ENCODE measurements at places on chromosomes 4 and X.

DNA sequence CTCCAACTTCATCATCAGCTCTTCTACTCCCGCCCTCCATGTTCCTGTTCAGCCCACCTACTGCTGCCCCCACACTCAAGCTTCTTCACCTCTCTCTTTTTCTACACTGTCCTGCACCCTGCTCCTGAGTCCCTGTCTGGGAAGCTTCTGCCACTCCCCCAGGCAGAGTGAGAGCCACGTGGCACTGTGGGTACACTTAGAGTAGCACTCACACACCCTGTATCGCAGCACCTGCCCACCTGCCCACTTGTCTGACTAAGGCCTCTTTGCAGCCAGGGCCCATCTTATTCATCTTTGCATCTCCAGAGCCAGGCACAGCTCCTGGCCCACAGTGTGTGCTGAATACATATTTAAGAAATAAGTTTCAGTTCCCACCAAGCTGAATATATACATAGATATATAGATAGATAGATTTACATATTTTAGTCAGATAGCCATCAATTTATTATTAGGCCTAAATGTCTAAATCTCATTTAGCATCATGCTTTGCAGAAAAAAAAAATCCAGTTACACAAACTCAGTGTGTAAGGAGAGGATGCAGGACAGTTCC, 24.9 kb downstream of the CCDC149 start:
- no peak for DNase-seq

- no peak for DNase-seq
These were observed 53.6 kb downstream of the MBNL3 start for GRCh38 chrX:132435222-132435621.

DNA sequence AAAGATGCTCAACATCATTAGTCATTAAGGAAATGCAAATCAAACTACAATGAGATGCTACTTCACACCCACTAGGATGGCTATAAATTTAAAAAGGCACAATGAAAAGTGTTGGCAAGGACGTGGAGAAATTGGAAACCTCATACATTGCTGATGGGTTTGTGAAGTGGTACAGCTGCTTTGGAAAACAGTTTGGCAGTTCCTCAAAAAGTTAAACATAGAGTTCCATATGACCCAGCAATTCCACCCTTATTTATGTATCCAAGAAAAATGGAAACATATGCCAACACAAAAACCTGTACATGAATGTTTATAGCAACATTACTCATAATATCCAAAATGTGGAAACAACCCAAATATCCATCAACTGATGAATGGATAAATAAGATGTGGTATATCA, 101.3 kb upstream of the MAGEB10 start:
- no peak for DNase-seq

GRCh38 chr4:117429506-117429905, 344.1 kb upstream of the TRAM1L1 start:
- DNase-seq: no peak

DNA sequence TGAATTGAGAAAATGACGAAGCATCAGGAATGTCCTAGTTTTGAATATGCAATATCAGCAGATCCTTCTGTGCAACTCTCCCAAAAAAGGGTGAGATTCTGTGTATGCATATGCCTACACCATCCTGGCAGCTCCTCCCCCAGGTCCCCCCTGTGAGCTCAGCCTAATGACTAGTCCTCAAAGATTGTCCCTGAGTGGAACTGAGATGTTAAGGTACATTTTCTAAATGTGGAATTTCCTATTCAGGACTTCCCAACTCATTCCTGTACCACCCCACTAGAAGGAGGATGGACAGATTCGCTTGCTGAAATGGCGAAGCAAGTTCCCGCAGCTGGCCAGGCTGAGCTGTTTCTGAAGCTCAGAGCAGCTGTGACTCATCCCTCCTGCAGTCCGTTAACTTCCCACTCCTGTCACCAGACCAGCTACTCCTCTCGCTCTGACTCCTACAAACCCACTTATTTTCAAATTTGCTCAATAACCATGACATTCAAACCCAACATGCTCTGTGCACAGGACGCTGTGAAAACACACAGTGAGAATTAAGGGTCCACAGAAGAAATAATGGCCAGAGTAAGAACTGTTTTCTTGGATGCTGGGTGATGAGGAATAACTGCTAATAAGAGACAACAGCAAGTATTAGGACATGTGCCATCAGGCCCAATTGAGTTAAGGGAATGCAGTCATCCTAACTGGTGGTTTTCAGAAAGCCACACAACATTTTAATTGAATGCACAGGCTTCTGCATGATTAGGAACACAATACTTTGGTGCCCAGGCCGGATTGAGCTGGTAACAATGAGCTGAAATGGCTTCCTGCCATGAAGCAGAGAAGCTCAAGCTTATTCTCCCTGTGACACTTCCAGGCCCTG, 40.0 kb upstream of the IRF2 start:
- no peak for DNase-seq

DNA sequence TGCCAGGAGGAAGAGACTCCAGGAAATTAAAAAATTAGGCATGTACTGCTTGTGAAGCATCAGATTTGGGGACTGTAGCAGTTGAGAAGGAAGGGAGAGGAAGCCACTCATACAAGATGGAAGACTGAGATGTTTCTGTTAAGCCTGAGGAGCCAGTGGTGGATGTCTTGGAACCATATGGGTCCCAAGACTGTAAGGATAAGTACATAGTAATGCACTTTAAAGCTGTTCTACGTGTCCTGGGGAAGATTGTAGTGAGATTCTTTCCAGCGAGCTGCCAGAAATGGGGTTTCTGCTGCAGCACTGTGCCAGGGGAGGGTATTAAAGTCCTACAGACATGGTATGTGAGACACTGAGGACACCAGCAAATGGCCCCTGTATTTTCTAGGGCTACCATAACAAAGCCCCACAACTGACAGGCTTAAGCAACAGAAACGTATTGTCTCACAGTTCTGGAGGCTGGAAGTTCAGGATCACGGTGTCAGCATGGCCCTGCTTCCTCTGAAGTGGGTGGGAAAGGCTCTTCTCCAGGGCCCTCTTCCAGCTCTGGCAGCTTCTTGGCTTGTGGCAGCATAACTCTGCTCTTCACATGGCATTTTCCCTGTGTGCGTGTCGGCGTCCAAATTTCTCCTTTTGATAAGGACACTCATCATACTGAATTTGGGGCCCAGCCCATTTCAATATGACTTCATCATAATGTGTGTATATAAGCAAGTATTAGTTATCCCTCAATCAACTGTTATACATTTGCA, 304.4 kb downstream of the EVC2 start:
- DNase-seq: no peak
